Stimulated activated CD4-positive, alpha-beta T cell treated with anti-CD3 and anti-CD28 coated beads, Interleukin-1b, Interleukin-23, amount 100 ng/mL, for 1 hour (primary cell): ENCODE measurements at places on chromosomes 2 and 18.

GRCh38 chr2:127763776-127764175 is 47.2 kb downstream of the WDR33 start:
- DNase-seq: no peak

GRCh38 chr2:237961637-237962036 is 5.2 kb upstream of the UBE2F start:
- DNase-seq: no peak

DNA sequence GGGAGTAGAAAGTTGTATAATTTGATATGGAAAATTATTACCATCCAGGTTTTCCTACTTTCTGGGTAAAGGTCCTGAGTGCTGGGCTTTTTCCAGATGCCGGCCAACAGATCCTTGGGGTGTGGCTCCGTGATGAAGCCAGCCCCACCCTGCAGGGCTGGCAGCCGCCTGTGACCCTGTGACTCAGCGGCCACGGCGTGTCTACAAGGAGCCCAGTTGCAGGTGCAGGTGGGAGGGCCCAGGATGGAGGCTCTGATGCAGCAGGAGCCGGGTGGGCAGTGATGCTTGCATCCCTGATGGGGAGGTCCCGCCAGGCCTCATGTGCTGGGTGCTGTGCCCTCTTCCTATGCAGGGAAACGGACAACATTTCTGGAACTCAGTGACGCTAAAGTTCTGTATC is 96.0 kb upstream of the ALKAL2 start:
- DNase-seq: no peak

DNA sequence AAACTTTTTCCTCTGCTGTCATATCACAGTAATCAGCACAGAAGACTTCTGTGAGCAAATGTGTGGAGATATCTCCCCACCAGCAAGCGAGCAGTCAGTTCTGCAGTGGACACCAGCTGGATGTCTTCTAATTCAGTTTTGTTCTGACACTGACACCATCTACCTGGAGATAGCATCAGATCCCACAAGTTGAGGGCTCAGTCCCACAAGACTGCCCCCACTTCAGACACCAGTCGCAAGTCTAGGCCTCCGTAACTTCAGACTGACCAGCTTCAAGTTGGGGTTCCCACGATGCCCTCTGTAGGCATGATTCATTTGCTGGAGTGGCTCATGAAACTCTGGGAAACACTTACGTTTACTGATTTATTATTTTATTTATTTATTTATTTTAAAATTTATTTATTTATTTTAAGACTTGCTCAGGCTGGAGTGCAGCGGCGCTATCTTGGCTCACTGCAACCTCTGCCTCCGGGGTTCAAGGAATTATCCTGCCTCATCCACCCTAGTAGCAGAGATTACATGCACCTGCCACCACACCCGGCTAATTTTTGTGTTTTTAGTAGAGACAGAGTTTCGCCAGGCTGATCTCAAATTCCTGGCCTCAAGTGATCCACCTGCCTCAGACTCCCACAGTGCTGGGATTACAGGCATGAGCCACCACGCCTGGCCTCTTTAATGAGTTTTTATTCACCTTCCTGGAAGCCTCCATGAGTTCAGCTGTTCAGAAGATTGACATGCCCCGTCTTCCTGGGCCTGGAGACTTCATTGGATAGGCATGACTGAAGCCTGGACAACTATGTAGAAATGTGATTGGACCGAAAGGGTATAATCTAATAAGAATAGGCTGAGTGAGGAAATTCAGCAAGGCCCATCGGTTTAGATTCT is 55.7 kb downstream of the PAPOLG start:
- DNase-seq: no peak

DNA sequence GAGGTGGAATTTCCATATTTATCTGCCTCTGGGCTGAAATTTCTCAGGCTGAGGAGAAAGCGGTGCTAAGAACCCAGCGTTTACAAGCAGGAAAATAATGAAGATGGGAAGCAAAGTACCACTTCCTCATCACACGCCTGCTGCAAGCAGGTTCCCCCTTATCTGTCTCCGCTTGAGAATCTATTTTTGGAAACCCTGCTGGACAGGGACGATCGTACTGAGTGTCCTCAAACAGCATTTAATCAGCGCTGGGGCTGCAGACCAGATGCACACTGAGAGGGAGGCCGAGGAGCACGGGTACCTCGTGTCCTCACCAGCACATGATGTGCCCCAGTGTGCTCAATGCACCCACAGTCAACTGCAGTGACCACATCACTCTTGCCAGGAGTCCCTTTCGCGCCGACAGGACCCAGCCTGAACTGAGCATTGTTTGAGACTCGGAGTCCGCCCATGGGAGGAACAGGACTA is 160.4 kb downstream of the HDAC4 start:
- DNase-seq: no peak
